ENCODE measurements at places on chromosomes 4 and X.

- DNase-seq = no peak
These were observed 122.1 kb upstream of the DIPK2B start for GRCh38 chrX:45322820-45323219.

DNA sequence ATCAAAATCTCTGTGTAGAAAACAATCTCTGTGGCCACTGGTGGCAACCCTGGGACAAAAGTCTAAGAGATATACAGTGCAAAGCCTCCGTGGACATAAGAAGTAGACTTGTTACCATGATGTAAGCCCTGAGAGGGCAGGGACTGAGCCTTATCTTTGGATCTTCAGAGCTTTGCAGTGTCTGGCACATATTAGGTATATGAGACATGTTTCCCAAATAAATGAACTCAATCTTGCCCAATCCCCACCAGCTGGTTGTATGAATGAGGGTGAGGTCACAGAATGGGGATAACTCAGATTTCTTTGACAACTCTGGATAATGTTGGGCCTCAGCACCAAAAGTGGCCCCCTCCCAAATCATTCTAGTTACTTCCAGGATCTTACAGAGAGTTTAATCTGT lies 511.4 kb upstream of the DIPK2B start:
- no peak for DNase-seq

DNA sequence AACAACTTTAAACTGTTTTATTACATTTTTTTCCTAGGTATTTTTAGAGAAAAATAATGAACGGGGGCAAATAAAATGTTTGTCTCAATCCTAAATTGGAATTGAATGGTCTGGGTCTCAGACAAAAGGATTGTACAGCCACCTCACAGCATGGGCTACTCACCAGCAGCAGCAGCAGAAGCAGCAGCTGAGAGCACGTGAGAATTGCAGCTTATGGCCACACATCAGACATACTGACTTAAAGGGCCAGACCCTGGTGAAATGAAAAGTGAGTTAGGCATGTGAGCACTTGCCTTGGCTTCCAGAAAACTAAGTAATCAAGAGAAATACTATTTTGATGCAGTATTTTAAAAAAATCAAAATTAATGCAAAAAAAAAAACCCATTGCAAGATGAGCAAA lies 56.6 kb downstream of the AASDH start:
- DNase-seq = no peak

DNA sequence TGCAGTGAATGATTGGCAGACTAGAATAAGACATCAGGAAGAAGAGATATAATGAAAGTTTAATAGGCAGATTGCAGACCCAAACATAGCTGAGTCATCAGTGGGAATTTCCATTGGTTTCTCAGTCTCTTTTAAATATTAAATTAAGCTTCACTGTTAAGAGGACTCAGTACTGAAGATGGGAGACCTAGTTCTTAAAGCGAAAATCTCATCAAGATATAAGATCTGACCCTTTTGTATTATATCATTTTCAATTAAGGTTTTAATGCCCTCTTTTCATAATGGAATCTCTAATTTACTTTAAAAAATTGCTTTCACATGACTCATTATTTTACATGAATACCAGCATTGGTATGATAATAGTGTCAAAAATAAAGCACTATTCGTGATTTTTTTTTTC lies 168.9 kb upstream of the ATOH1 start:
- no peak for DNase-seq

GRCh38 chr4:85142451-85142850 lies 176.0 kb upstream of the WDFY3 start:
- no peak for DNase-seq

GRCh38 chr4:98203332-98204235 lies 57.6 kb upstream of the RAP1GDS1 start:
- DNase-seq = peak; percentile 32

- no peak for DNase-seq
These were observed 61.8 kb downstream of the RHOH start for GRCh38 chr4:40258627-40259026.

- no peak for DNase-seq
These were observed 26.0 kb downstream of the SH3TC1 start for GRCh38 chr4:8224975-8225625.

- DNase-seq = no peak
These were observed 114.4 kb downstream of the PSAPL1 start for GRCh38 chr4:7320206-7320797.

DNA sequence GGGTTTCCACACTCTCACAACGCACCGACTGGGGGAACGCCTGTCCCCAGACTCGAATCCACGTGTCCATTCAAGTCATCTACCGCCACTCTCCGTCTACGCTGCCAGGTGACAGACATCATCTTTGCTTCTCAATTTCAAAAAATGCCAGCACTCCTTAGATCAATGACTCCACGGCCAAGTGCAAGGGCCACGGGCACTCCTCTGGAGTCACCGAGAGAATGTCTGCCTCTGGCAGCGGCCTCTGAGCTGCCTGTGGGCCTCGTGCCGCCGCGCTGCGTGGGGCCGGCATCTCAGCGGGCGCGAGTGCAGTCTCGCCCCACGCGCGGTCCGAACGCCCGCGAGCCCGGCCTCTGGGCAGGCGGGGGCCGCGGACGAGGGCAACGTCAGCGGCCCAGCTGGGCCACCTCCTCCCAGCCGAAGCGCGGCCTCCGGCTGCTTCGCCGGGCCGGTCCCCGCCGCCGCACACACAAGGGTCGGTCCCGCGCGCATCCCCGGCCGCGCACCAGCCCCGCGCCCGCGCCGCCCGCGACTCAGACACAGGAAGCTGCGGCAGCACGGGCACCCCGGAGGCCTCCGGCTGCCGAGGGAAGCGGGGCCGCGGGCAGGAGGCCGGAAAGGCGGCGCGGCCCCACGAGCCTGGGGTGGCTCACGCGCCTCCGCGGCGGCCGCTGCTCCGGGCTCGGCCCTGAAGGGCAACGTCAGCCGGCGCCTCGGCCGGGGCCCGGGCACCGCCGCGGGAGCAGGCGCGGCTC lies 450 bp downstream of the ACSL1 start:
- DNase-seq = no peak

- DNase-seq = no peak
These were observed 92.5 kb upstream of the SLC34A2 start for GRCh38 chr4:25563071-25563564.

GRCh38 chrX:103480526-103480925 lies 38.8 kb downstream of the RAB40A start:
- DNase-seq = no peak

DNA sequence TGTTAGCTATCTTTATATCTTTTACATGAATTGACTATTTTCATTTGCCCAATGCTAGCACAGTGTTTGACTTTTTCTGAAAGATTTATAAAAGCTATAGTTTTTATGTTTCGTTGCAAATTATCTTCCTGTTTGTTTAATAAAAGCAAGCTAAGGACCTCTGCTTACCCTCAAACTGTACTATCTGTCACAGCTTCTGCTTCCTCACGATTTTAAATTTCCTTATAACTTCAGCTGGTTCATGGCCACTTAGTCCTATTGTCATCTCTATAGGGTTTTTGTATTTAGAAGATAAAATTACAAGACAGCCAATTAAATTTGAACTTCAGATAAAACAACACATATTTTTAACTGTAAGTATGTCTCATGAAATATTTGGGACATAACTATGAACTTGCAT lies 494.0 kb downstream of the PDGFC start:
- no peak for DNase-seq

DNA sequence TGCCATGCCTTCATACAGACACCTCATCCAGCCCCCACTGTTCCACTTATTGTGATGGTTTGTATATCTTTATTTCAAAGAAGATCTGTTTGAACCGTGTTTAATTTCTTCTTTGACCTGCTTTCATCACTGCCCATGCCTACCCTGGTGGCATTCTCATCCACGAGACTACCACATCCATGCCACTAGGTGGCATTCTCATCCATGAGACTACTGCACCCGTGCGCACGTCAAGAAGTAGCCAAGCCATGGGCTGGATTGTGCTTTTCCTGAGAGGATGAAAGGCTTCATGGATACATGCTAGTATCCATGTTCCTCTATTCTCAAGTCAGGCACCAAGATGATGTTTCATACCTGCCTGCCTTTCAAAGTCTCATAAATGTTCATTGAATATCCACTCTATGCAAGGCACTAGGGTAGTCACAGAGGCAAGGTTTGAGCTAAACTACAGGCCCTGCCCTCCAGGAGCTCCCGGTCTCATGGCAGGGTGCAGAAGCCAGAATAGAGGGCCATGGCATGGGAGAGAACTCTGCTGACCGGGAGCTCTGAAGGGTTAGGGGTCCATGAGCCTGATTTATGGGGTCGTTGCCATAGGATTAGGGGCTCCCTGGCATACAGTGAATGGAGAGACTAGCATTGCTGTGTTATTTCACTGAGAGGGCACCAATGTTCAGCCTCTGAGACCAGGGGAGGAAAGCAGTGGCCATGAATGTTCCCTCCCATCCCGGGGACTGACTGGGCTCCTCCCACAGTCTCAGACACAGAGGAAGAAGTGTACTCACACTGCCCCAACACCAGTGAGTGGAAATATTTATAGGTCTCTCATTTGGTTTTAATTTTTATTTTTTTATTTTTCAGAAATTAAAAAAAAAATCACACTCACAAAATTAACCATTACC lies 24.8 kb upstream of the EOLA2 start:
- DNase-seq = no peak

DNA sequence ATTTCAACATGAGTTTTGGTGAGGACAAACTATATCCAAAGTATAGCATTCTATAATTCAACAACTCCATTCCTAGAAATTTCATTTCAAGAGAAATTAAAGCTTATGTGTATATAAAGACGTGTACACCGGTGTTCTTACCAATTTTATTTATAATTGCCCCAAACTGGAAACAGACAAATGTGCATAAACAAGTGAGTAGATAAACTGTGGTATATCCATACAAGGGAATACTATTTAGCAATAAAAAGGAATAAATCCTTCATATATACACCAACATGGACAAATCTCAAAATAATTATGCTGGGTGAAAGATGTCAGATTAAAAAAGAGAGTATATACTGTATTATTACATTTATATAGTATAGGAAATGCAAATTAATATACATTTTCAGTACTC lies 19.9 kb downstream of the HNRNPH2 start:
- no peak for DNase-seq

DNA sequence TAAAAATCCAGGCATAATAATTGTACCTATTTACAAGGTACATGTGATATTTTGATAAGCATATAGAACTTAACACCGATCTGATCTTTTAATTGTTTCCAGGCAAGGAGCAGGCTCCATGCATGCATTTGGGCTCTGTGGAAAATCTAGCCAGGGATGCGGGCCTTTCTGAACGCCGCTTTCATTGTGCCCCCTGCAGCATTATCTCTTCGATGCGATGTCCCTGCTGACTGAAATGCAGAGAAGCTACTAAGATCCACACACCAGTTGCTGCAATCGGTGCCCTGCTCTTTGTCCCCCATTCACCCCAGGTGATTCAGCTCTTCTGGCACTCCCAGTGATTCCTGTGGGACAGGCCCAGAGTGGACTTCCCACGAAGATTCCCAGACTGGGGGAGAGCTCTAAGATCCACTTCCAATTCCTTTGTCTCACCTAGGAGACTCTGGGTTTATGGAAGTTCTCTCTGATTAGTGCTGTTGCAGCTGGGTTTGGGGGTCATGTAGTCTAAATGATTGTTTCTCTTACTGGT lies 254.3 kb upstream of the AGA start:
- DNase-seq = no peak

GRCh38 chrX:125203737-125204578 lies 115.7 kb upstream of the TEX13C start:
- DNase-seq = no peak

- DNase-seq = no peak
These were observed 95.1 kb downstream of the ARSF start for GRCh38 chrX:3136161-3136961.

DNA sequence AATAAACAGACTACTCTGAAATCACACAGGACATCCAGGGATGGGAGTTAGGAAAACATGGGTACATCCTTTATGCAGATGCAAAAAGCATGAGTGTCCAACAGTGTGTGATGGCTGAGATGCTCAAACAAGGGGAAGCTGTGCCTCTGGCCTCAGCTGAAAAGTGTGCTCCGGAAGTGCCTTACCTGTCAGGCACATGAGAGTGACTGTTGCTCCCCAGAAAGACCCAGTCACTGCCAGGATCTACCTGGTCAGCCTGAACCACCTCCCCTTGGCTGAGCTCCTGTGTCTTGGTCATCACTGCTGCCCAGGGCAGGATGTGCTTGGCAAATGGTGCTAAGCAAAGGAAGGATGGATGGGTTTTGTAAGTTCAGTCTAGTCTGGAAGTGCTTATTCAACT lies 4.0 kb downstream of the PPP2R2C start:
- DNase-seq = no peak

GRCh38 chrX:64427787-64428186 lies 32.5 kb upstream of the MTMR8 start:
- DNase-seq = no peak

- no peak for DNase-seq
These were observed 2.5 kb upstream of the DUSP9 start for GRCh38 chrX:153644356-153645125.

DNA sequence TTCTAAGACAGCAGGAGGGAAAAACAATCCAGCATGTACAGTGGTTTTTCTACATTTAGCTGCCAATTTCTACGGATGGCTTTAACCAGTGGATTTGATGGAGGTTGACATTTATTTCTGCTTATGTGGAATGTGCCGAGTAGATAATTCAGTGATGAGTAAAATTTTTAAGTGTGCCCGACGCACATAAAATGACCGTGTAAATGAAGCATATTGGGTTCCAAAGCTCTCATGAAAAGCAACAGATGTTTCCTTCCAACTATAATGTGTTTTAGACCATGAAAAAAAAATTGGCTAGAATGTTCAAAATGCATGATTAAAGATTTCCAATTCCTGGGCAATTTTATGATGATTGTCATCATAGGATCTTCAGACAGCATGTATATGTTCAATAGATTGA lies 14.1 kb downstream of the INPP4B start:
- DNase-seq = no peak

DNA sequence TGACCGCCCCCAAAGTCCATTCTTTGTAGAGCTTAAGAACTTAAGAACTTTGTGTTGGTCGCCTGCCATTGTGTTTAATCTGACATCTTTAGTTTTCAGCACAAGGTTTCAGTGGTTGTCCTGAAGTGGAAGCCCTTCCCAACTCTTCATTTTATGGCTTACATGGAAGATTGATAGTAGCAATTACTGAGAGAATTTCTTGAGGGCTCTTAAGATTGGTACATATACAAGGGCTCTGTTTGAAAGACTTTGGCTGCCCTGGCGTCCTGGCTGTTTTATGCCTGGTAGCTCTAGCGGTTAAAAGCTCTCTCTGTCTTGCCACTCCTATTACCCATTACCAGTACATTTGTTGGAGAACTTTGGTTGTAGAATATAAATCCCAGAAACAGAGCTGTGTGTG lies 75.0 kb downstream of the KDM6A start:
- no peak for DNase-seq

DNA sequence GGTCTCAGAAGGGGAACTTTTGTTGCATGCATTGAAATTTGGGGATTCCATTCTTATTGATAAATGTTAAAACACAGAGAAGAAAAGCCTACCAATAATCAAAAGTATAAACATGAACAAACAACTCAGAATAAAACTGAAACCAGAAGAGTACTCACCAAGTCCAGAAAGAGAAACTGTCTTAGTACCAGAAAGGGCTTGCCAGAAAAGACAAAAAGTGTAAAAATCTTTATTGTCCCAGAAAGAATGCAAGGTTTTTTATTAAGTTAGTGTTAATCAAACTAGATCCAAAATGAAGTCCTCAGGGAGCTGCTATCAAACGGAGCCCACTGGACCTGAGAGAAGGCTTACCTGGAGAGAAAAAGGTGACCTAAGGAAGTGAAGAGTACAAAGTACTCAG lies 897.5 kb downstream of the PCDH7 start:
- no peak for DNase-seq

GRCh38 chr4:139824882-139825522 lies 159.4 kb downstream of the MGST2 start:
- no peak for DNase-seq

GRCh38 chr4:147453561-147454141 lies 27.2 kb upstream of the EDNRA start:
- DNase-seq = no peak
